ENCODE measurements at places on chromosomes 7 and 10.

- DNase-seq, result no peak
Observed at GRCh38 chr10:113583571-113583970, 30.7 kb downstream of the HABP2 start.

- no peak for DNase-seq
Observed at GRCh38 chr10:67925449-67926005, 41.1 kb downstream of the SIRT1 start.

DNA sequence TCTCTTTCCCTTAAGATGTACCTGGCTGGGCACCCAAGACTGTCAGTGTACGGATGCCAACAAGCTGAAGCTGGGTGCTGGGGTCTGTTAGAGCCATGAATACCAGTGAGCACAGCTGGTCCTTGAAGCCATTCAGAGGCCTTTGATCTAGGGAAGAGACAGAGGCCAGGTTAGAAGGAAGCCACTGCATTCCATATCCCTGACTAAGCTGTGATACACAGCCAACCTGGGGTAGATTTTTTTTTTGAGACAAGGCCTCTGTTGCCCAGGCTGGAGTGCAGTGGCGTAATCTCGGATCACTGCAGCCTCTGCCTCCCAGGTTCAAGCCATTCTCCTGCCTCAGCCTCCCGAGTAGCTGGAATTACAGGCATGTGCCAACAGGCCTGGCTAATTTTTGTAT lies 20.8 kb downstream of the ZDHHC16 start:
- no peak for DNase-seq

DNA sequence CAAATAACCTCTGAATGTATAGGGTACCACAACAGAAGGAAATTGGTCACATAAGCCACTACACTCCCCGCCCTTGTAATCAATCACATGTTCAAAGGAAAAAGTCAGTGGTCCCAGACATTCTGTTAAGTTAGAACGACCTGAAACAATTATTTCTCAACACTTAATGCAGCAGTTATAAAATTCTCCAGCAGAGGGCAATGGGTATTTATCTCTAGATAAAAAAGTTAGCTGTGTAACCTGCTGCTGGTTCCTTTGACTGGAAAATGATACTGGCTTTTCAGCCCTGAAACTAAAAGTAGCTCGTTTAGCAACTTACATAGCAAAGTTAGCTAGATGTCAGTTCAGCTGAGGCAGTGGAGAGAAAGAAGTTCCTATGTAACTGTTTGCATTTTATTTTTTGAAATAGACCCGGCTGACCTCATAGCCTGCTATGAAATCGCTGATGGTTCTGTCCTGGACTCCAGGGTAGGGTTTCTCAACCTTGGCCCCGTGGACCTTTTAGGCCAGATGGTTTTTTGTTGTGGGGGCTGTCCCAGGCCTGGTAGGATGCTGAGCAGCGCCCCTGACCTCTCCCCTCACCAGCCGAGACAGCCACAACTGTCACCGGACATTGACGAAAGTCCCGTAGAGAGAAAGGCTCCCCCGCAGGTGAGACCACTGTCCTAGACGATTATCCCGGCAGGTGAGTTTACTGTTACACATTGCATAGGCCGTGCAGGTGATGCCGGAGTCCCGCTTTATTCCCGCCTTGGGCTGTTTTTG lies 40.2 kb upstream of the PROSER2 start:
- DNase-seq, result peak; percentile 48

- DNase-seq, result no peak
Observed at GRCh38 chr10:110834629-110835301, 37.0 kb upstream of the PDCD4 start.

GRCh38 chr7:92723205-92723604 lies 113.2 kb downstream of the CDK6 start:
- no peak for DNase-seq
